ENCODE measurements at places on chromosomes 11 and 22. TPM values are rescaled to one million over a fixed set of nuclear protein-coding genes. Genes with fewer than 3 reads are reported as not detected.

GRCh38 chr22:44180706-44181032 lies at the start of gene PARVG:
Gene PARVG, plus strand, starts transcription at chr22:44180925. Its CDS starts 2,405 bp downstream, at chr22:44183330.
- no peak for DNase-seq

DNA sequence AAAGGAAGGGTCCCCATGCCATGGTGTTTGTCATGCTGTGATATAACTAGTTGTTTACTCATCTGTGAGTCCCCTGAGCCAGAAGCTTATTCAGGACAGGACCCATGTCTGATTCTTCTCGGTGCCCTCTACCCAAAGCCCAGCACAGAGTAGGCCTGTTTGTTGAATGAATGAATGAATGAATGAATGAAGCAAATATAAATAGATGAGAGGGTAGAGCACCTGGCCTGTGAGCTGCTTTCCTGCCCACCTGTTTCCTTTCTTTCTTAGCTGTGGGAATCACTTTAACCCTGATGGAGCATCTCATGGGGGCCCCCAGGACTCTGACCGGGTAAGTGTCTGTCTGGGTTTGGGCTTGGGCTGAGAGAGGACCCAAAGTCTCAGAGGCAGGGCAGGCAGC lies 7.2 kb downstream of the CCS start:
- DNase-seq, result no peak

- no peak for DNase-seq
These were observed 1840.1 kb upstream of the RAG2 start for GRCh38 chr11:38438091-38438490.

DNA sequence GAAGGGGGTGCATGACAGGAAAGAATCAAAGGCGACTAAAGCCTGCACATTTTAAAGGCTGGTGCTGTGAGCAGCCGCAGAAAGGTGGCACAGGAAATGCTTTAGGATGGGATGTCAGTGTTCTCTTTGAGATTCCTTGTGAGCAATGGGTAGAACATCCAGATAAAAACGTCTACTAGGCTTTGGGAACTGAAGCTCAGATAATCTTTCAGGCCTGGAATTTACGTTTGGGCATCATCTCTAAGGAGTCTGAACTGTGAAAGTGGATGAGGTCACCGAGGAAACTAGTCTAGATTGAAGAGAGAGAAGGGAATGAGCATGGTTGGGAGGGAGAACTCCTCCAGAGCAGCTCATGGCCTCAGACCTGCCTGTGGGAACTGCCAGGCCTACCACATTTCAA lies 65.7 kb downstream of the FLI1 start:
- no peak for DNase-seq

- DNase-seq, result peak; percentile 85
These were observed 728 bp downstream of the FANCF start for GRCh38 chr11:22624742-22625447.

DNA sequence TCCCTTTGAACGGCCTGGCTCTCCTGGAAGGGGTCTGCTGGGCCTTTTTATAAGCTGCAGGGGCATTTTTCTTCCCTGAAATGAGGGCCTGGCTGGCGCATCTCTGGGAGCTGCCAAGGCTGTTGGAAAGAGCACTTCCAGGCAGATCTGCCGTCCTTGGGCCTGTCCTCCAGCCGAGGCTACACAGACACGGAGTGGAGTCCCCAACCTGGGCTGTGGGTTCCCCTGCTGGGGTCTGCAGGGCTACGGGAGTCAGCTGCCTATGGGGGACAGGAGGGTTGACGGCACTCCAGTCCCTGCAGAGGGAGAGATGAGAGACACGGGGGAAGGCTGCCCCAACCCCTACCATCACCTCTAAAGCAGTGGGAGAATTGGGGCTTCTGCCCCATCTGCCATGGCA lies 606.6 kb downstream of the TBC1D22A start:
- no peak for DNase-seq

DNA sequence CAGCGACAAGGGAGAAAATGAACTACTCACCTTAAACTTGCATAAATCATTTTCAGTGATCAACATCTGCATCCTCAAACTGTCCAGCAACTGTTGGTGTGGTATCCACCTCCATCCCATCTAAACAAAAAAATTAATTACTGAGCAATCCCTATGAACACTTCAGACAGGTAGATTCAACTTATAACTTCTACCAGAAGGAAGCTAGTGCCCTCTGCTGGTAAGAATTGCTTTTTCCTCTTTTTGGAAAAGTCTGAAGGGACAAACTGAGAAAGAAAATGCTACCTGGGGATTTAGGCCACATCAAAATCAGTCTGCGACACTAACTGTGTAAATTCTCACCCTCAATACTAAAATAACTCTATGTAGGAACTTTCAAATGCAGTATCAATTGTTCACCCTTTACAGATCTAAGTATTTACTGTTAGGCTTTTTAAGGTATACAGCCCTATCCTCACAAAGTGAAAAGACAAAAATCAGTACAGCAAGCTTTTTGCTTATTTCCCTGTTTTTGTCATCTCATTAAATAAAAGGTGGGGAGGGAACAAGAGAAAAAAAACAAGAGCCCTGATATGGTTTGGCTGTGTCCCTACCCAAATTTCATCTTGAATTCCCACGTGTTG lies 17.9 kb downstream of the CLNS1A start:
- peak; percentile 73 for DNase-seq

Gene PTPRCAP
- 1.2 TPM for total RNA-seq

Gene MS4A1
- 1.1 TPM for total RNA-seq

Gene UQCC3
- total RNA-seq, result 5.4 TPM

Gene ARHGAP20
- 5.5 TPM for total RNA-seq

Gene GRM5
- total RNA-seq, result 0.21 TPM

Gene SLC37A2
- total RNA-seq, result 3.9 TPM
